ENCODE measurements at places on chromosomes 2 and 18.
A peak's percentile ranks its signal among the peaks of the same experiment; 100 is the strongest.

DNA sequence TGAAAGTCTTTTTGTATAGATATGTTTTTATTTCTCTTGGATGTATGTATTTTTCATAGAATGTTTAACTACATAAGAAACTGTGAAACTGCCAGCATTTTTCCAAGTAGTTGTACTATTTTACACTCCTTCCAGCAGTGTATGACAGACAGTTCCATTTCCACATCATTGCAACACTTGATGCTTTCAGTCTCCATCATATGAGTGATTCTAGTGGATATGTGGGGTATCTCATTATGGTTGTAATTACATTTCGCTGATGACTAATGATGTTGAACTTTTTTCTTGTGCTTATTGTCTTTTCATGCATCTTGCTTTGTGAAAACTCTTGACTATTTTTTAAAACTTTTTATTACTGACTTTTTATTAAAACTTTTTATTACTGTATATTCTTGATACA is 101.4 kb downstream of the ARHGAP28 start:
- no peak for DNase-seq

GRCh38 chr18:46794607-46795006 is 37.8 kb upstream of the ST8SIA5 start:
- DNase-seq = no peak

- DNase-seq = no peak
Measured at GRCh38 chr2:120556911-120557310, 178.8 kb upstream of the GLI2 start.

- no peak for DNase-seq
Measured at GRCh38 chr18:36535202-36535935, 237.9 kb downstream of the FHOD3 start.

GRCh38 chr18:13530879-13531387 is 195.4 kb downstream of the FAM210A start:
- DNase-seq = peak; percentile 23

GRCh38 chr2:109702250-109702985 is 88.3 kb downstream of the SOWAHC start:
- no peak for DNase-seq

DNA sequence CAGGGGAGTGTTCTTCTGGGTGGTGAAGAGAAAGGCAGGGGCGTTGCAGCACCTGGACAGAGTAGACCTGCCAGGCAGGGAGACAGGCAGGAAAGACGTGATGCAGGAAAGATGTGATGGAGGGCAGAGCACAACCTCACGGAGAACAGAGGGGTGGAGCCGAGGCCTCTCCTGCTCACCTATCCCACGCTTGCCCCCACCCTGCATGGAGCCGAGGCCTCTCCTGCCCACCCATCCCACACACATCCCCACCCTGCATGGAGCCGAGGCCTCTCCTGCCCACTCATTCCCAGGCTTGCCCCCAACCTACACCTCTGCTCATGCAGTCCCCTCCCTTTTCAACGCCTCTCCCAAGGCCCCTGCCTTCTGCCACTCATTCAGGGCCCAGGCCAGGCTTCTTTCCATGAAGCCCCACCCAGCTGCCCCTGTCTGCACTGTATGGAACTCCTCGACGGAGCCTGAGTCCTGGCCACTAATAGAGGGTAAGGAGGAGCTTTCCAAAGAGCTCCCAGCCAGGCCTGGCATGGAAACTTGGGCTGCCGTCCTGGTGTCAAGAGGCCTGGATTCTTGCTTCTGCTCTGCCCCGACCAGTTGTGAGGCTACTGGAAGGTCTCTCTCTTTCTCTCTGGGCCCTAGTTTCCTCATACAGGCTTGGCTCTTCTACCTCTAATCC is 32.0 kb upstream of the LOXHD1 start:
- DNase-seq = no peak

GRCh38 chr2:23286758-23287704 is 97.9 kb upstream of the KLHL29 start:
- DNase-seq = no peak

GRCh38 chr2:23588508-23589201 is 203.7 kb downstream of the KLHL29 start:
- no peak for DNase-seq

DNA sequence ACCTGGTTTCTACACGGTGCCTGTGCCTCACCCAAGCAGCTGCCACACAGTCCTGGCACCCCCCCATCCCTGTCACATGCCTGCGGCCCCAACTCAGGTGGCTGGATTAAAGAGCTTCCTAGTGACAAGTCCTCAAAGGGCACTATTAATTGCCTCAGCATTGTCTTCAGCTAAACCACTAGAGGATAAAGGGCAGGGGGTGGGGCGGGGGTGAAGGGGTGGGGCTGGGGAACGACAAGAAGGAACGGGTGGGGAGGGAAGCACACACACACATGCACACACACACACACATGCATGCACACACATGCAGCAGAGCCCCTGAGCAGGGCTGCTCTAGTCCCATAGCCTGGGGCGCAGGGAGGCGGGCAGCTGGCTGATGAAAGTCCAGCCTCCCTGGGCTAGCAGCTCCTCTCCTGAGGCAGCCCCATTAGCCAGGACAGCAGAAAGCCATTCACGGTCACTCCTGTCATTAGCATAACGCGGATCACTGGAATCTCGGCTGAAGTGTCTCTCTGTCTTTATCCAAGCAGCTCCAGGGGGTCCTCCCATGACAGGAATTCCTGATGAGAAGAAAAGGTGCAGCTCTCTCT is 7.4 kb upstream of the TEX261 start:
- no peak for DNase-seq

DNA sequence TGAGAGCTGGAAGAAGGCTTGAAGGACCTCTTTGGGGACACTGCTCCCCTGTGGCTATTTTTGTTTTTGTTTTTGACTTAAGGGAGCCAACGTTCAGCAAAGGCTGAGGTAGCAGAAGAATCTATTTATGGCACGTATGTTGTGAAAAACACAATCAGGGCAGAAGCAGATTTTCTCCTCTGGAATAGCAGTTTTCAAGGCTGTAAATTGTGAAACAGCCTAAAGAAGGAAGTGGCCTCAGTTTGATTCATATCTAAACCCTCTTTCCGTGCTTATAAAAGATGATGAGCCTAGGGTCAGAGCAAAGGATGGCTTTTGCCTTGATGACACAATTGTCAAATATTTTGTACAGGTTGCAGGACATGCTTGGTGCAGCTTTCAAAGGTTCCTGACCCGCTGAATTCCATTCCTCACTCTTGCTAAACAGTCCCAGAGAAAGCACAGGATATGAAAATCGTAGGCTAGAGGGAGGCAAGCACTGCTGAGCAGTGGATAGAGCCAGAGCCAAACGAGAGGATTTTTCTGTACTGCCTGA is 106.2 kb upstream of the DLX2 start:
- DNase-seq = no peak

- no peak for DNase-seq
Measured at GRCh38 chr2:23628926-23629771, 244.2 kb downstream of the KLHL29 start.

GRCh38 chr2:36322108-36322507 is 33.5 kb upstream of the CRIM1 start:
- no peak for DNase-seq

GRCh38 chr2:68813596-68813995 is 57.6 kb downstream of the BMP10 start:
- no peak for DNase-seq

DNA sequence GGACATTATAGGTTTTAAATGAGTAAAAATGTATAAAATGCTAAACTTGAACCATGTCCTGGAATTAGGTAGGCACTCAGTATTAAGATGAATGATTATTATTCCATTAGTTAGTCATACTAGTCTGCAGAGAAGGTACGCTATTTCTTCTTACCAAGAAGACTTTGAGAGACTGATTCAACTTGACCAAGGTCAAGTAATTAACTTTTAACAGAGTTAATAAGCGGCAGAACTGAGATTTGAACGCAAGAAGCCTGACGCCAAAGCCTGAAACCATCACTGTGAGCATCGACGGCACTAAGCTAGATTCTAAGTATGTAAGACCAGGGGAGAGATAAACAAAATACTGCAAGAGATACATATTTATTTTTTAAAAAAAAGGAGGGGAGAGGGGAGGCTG is 2.6 kb downstream of the EVA1A start:
- DNase-seq = no peak

- DNase-seq = no peak
Measured at GRCh38 chr18:62637807-62638687, 77.3 kb upstream of the PHLPP1 start.

- DNase-seq = no peak
Measured at GRCh38 chr18:79982736-79983135, 5.6 kb downstream of the TXNL4A start.

DNA sequence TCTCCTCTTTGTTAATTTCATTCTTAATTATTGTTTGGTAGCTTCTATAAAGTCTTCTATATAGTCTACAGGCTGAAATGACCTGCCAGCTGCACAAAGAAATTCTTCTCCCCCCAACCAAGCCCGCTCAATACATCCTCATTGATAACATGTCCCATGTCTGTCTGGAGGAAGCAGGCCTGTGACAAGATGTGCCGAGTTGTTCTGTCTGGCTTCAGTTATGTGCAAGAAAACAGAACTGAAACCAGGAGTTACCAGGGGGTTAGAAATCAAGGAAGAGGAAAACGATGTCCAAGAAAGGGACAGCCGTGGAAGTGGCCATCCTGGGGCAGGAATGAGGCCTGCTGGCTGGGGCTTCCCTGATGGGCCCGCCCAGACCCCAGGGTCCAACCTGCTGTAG is 57.6 kb downstream of the MTCL1 start:
- no peak for DNase-seq

DNA sequence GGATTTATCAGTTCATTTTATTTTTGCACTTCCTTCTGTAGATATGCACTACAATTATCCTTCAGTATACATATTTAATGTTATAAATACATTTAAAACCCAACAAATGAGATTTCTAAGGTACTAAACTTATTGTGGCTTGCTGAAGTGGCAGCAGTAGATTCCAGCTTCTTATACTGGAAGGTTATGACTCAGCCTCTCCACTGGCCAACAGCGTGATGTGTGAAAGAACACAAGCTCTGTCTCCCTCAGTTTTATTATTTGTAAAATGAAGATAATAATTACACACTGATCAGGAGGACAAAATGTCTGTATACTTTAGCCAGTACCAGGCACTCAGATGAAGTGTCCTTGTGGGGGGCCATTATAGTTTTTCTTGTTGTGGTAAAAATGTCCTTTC is 1147.1 kb downstream of the CNTNAP5 start:
- DNase-seq = no peak

DNA sequence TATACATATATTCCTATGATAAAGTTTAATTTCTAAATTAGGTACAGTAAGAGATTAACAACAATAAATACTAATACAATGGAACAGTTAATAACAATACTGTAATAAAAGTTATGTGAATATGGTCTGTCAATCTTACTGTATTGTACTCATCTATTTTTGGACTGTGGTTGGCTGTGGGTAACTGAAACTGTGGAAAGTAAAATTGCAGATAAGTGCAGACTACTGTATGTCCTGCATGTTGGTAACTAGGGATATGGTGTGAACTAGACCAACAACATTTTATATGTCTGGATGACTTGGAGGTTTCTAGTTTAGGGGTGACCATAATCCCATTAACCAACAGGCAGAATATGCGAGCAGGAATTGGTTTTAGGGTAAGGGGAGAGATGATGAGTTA is 23.3 kb downstream of the PHLPP1 start:
- no peak for DNase-seq

GRCh38 chr2:231372326-231372725 is 23.2 kb upstream of the B3GNT7 start:
- no peak for DNase-seq

- DNase-seq = no peak
Measured at GRCh38 chr2:172945510-172945850, 130.2 kb upstream of the MAP3K20 start.

DNA sequence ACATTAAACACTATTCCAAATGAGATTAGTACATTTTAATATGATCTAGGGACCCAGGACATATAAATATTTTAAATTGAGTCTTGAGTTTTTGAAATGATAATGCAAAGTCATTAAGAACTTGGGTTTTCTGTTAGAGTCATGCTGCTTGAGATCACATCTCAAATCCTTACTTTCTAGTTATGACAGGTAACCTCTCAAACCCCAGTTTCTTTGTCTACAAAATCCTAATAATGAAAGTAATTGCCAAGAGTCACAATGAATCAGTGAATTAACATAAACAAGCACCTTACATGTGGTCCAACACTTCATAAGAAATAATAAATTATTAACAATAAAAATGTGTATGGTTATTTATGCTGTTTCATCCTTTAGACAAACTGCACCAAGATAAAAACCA is 607.6 kb downstream of the LRP1B start:
- DNase-seq = no peak

- no peak for DNase-seq
Measured at GRCh38 chr2:134466141-134466540, 212.3 kb downstream of the MGAT5 start.

- no peak for DNase-seq
Measured at GRCh38 chr2:222052934-222053367, 245.8 kb downstream of the PAX3 start.

DNA sequence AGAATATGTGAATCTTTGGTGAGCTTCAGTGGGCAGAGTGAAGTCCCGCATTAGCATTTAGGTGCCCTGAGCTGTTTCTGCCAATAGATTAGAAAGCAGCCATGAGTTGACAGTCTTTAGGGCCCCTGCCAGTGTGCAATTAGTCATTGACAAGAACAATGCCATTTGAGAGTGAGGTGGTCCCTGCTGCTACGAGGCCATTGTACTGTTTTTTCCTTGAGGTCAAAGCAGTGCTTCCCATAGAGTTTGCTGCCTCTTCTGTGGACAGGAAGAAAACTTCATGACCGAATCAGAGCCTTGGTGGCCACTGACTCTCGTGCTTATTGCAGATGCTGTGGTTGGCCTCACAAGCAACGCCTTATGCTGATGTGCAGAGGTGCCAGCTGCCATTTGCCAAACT is 102.7 kb downstream of the SH3BP4 start:
- no peak for DNase-seq

DNA sequence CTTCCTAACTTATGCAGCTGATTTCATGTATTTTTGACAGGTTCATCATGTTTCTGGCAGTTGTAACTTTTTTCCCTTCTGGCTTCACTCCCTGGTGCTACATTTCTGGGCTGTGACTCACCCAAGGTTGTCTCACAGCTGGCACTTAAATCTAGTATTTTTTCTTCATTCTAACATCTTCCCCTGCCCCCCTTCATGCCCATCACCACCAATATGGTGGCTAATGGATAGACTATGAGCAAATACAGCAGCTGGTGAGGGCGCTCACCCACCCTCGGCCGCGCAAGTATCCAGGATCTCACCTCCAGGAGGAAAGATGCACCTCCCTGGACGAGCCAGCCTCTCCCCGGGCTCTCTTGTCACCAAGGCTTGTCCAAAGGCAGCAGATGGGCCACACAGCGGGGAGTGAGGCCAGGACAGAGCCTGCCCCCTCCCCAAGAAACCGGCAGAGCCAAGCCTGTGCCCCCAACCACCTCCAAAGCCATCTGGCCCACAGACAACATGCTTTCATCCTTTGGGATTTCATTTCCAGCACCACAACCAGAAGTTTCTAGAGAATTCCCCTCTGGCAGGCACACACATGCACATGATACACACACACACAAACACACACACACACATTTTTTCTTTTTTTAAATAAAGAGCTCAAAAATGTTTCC is 39.1 kb downstream of the ATOH8 start:
- DNase-seq = no peak

GRCh38 chr2:126849486-126849885 is 49.2 kb upstream of the TEX51 start:
- no peak for DNase-seq

GRCh38 chr2:13550285-13551231 is 833.8 kb downstream of the TRIB2 start:
- DNase-seq = no peak

- no peak for DNase-seq
Measured at GRCh38 chr2:145108361-145108778, 588.5 kb upstream of the ZEB2 start.

Measured in hypothalamus (tissue), 51 donors.